ENCODE measurements at places on chromosomes 5 and 9.

GRCh38 chr5:55570570-55570969, 35.8 kb upstream of the PLPP1 start:
- no peak for DNase-seq

DNA sequence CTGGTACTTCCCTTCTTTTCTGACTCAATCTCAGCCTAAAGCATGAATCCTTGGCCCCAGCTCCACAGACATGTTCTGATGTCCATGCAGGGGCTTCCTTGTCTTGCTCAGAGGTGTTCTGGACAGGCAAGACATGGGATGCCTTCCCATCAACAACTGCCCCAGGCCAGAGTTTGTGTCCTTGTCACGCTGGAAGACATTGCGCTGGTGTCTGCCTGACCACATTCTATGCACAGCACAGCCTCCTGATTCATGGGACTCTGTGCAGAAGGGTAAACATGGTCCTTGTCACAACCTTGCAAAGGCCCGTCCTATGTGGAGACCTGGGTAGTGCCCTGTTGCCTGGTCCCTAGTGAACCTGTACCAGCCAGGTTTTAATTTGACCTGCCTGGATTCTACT, 212.2 kb downstream of the FSTL4 start:
- DNase-seq, result no peak

DNA sequence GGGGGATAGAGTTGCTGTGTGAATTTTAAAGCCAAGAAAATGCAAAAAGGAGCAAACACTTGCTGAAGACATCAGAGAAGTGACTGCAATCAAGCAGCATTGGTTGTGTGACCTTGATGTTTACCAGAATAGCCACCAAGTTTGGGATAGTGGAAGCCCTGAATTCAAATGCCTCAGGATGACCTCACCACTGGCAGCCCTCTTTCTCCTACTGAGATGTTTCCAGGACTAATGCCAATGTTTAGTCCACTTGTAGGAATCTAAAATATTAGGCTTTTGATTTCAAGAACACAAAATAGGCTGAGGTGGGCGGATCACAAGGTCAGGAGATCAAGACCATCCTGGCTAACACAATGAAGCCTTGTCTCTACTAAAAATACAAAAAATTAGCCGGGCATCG, 112.2 kb upstream of the NUDT12 start:
- DNase-seq, result peak; percentile 33

- DNase-seq, result no peak
Measured at GRCh38 chr5:30287890-30288289, 905.6 kb upstream of the CDH6 start.

GRCh38 chr5:149578896-149579295, 2.4 kb upstream of the ARHGEF37 start:
- no peak for DNase-seq

DNA sequence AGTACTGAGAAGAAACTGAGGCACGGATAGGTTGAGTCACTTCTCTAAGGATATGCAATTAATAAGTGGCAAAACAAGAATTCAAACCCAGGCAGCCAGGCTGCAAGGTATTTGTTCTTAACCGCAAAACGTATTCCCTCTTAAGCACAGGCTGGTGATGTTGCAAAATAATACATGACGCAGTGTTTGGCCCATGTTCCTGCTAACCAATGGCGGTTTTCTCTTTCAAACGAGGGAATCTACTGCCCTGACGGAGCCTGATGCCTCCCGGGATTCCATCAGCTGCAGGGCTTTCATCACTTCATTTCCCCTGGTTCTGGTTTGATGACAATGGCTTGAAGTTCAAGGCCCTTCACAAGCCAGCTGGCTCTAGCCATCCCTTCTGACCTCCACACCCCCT, 154.8 kb downstream of the SLIT3 start:
- DNase-seq, result peak; percentile 21

GRCh38 chr5:155148694-155149093, 135.1 kb downstream of the KIF4B start:
- DNase-seq, result no peak

GRCh38 chr5:139046551-139046950, 151.6 kb downstream of the SIL1 start:
- DNase-seq, result peak; percentile 41

GRCh38 chr5:132981288-132981687, 17.9 kb upstream of the AFF4 start:
- no peak for DNase-seq

GRCh38 chr9:108911820-108912219, 22.1 kb downstream of the ELP1 start:
- DNase-seq, result no peak

- DNase-seq, result no peak
Measured at GRCh38 chr5:106135473-106135872, 1535.3 kb downstream of the EFNA5 start.

DNA sequence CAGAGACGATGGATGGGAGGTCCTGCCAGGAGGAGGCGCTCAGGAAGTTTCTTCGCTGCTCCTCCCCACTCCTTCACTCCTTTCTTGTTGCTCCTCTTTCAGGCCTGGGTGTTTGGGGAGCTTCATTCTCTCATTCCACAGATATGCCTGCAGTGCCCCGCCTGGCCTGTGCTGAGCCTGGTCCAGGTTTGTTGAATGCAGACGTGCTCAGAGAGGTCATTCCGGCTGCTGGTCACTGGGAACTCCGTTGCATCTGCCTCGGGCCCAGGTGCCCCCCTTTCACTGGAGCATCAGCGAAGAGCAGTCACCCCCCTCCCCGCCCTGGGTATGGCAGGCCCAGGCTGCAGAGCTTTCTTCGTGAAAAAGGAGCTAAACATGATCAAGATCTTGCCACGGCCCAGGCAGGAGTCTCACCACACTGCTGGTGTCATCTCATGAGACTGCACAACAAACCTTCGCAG, 15.5 kb downstream of the SURF6 start:
- DNase-seq, result no peak

DNA sequence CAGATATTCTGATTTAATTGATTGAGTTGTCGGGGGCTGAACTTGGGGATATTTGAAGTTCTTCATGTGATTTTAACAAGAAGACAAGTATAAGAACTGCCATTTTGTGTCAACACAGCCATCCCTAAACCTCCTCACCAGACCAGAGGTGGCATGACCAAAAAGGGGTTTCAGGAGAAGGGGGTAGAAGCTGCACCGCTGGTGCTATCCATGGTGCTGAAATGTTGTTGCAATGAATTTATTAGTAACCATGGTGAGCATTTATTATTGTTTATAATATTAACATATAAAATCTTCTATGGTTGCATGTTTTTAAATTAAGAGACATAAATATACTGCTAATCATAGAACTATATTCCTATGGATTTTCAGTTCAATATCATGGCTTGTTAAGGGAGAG, 72.3 kb downstream of the GNA14 start:
- DNase-seq, result peak; percentile 39

DNA sequence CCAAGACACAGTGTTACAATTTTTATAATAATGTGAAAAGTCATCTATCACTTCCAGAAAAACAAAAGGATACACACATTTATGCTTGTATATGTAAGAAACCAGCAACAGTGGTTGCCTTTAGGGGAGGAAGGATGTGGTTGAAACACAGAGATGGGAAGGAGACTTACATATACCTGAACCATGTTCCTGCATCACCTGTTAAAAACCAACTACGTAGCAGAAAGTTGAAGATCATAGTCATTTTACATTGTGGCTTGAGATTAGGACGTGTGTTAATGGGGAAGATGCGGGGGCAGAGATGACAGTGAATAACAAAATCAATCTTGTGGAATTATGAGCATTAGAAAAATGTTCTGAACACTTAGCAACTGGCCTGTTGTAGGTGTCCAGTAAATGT, 307.3 kb downstream of the MLLT3 start:
- no peak for DNase-seq

DNA sequence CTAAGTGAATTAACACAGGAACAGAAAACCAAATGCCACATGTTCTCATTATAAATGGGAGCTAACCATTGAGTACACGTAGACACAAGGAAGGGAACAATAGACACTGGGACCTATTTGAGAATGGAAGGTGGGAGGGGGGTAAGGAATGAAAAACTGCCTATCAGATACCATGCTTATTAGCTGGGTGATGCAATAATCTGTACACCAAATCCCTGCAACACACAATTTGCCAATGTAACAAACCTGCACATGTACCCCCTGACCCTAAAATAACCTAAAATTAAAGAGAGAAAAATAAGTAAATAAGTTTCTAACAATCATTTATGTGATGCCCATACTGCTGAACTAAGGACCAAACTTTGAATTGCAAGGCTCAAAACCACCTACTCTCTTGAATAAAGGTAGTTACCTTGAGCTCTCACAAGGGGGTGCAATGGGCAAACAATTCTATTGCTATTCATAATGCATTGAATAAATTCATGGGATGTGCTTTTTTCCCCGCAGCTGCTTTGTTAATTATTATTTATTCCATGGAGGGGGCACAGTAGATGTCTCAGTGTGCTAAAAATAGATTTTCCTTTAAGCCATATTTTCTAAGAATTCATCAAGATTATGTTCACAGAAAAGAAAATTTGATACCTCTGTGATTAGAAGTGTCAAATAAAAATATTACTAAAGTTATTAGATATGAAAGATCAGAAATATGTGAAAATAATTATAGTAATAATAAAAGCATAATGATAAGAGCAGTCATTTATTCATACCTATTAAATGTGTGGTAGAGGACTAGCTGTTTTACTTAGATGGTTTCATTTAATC, 76.2 kb upstream of the PTPN3 start:
- DNase-seq, result peak; percentile 69

DNA sequence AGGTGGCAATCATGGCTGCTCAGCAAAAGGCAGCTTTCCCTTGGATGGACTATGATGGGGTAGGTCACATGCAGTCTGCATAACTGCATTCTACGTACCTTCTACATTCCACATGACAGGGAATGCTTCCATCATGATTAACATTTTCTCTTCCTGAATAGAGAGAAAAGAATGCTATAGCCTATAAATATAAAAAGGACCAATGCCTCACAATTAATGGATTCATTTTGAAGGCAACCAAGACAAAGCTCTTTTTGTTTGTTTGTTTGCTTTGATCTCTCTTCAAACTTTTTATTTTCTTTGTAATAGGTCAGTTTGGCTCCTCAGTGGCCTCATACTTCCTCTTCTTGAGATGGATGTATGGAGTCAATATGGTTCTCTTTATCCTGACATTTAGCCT, 201.3 kb downstream of the ALDH1A1 start:
- DNase-seq, result no peak

DNA sequence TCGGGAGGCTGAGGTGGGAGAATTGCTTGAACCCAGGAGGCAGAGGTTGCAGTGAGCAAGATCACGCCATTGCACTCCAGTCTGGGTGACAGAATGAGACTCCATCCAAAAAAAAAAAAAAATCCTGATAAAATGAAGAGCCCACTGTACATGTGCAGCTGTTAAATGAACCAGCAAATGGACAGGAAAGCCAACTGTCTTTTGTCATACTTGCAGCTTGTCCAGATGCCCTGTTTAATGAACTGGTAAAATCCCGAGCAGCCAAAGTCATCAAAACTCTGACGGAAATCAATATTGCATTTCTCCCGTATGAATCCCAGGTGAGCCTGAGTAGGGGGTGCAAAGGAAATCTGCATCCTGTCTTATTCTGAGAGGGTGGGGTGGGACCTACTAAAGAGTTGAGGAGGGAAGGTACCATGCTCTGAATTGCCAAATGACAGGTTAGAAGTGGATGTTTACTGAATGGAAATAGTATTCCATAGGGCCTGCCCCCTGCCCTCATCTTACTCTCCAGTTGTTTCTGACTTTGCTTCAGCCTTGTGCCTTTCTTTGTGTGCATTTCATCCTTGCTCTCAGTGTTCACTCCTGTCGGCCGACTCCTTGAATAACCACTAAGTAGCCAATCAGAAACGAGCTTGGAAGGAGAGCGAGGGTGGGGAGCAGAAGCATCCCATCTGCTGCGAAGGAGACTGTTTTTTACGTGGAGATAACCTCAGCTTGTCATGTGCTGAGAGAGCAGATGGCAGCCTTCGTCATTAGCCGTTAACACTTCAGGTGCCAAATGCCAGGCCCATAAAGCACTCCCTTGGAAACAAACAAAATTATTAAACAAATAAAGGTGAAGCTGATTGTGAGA, 45.7 kb upstream of the CFAP157 start:
- no peak for DNase-seq

DNA sequence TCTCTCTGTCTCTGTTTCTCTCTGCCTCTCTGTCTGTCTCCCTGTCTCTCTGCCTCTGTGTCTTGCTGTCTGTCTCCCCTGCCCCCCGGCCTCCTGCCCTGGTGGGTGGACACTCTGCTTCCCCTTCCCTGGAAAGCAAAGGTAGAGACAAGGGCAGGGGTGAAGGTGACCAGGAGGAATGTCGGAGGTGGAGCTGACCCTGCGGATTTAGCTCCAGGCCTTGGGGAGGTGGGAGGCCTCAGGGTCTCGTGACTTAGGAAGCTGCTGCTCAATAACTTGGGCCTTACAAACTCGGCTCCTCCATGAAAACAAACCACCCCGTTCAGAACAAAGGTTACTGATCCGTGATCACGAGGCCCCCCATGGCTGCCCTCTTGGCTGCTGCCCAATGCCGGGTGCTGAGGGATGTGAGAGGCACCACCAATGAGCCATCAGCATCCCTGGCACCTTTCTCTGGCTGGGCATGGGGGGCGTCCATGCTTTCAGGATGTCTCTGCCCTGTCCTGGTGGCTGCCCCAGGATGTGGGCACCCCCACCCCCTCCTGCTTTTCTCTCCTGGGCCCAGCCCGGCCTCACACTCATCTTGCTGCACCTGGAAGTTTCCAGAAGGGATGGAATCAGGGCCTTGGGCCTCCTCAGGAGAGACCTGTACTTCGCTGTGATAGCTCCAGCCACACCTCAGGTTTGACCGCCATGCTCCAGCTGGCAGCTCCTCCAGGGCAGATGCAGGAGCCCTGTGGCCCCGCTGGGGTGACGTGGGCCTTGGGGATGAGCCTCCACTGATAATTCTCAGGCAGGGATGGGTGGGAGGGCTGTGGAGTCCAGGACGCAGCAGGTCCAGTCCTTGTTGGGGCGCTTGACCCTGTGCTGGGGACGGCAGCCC, 14.8 kb upstream of the SLC6A19 start:
- DNase-seq, result no peak

GRCh38 chr5:77321793-77322394, 111.4 kb downstream of the PDE8B start:
- DNase-seq, result no peak

- peak; percentile 8 for DNase-seq
Measured at GRCh38 chr5:180173875-180174586, 35.0 kb downstream of the RASGEF1C start.

DNA sequence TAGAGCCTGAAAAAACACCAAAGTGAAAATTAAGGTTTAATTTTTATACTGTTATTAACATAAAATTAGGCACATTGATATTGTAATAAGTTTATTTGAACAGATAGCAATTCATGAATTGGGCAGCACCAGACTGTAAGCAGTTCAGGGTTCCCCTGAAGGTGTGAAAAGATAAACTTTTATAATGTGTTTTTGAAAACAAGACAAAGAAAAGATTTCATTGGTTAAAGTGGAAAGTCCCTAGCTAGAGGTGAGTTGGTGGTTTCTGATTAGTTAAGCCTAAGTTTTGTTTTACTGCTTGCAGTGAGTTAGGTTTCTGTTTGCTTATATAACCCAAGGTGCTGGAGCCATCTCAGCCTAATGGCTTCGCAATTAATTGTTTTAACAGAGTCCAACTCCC, 96.5 kb upstream of the RPS23 start:
- no peak for DNase-seq
